Amygdala (tissue), 56 donors: ENCODE measurements at places on chromosomes 7 and 10.

- DNase-seq, result no peak
Observed at GRCh38 chr7:117364339-117365080, 41.7 kb upstream of the WNT2 start.

DNA sequence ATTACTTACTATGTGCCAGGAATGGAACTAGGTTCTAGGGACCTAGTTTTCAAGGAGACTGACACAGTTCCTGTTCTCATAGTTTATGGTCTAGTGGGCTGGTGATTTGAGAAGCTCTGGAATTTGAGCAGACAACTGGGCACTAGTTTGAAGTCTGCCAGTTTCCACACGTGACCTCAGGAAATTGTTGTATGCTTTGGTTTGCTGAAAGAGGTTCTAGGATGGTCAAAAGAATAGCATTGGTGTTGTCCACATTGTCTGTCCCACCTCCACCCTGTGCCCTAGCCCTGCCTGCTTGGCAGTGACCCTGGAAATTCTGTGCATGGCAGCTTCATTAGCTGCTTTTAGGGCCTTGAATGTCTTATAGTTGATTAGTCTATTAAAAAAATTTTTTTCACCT, 28.7 kb downstream of the GBF1 start:
- DNase-seq, result no peak

DNA sequence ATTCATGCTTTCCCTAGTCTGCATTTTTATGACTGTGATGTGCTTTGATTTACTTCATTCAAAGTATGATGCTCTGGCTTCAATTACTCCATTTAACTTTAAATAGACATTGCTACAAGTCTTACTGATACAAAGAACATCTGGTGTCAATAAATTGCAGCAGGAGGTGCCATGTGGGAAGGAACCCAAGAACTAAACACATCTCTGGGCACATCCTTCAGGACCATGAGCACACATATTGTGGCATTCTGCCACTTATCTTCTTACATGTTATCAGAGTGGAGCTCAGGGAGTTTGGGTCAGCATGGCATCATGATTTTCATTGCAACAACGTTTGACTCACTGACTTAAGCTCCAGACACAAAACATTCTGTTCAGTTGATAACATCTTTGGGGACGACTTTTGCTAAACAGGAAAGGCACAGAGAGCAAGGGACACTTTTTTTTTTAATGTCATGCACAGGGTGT, 227.0 kb downstream of the DKK1 start:
- DNase-seq, result no peak

- DNase-seq, result no peak
Observed at GRCh38 chr7:103058122-103058521, 16.5 kb downstream of the FBXL13 start.

GRCh38 chr7:74655768-74656440, 1.6 kb upstream of the GTF2I start:
- DNase-seq, result no peak

GRCh38 chr7:106460792-106461254, 176.0 kb upstream of the NAMPT start:
- DNase-seq, result no peak

GRCh38 chr7:139730746-139731612, 46.8 kb downstream of the HIPK2 start:
- DNase-seq, result no peak

DNA sequence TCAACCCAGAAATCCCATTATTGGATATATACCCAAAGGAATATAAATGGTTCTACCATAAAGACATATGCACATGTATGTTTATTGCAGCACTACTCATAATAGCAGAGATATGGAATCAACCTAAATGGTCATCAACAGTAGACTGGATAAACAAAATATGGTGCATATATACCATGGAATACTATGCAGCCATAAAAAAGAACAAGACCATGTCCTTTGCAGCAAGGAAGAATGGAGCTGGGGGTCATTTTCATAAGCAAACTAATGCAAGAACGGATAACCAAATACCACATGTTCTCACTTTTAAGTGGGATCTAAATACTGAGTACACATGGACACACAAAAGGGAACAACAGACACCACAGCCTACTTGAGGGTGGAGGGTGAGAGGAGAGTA, 2.2 kb upstream of the AFAP1L2 start:
- no peak for DNase-seq

DNA sequence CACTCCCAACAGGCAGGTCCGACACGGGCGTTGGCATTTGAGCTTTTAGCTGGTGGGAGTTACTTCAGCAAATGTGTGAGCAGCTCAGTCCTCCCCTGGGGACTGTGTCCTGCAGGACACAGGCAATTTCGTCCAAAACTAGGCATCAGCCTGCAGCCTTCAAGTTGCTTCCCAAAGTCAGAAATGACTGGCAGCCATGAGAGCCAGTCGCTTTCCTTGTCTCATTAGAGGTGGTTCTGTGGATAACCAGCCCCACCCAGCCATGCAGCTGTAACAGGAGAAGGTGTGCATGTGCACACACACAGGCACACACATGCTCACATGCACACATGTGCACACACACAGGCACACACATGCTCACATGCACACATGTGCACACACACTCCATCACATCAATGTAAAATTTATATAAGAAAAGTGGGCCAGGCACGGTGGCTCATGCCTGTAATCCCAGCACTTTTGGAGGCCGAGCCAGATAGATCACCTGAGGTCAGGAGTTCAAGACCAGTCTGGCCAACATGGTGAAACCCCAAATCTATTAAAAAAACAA, 138.8 kb upstream of the TCERG1L start:
- no peak for DNase-seq

GRCh38 chr10:69458430-69459100, 7.3 kb downstream of the TSPAN15 start:
- peak; percentile 48 for DNase-seq

DNA sequence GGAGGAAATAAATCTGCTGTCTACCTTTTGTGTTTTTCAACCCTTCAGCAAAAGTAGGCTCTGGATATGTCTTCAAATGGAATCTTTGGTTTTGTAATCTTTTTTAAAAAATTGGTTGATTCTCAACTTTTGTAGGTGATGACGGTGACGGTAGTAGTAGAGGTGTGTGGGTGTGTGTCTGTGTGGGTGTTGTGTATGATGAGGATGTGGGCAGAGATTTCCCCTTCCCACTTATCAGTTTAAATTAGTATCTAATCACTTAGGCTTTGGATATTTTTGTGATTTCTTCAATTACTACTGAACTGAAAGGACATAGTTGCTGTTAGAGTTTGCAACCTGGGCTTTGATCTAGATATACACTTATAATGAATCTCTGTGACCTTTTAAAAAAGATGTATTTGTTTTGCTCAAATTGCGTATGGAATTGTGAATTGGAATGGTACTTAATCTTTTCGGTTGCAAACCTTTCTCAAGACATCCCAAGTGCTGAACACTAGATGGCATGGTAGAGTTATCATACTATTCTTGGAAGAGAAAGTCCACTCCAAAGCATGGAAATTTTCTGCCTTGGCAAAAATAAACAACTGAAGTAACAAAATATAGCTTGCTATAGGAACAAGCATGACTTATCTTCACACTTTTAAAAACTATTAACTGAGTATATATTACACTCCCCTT, 51.9 kb upstream of the A1CF start:
- no peak for DNase-seq

DNA sequence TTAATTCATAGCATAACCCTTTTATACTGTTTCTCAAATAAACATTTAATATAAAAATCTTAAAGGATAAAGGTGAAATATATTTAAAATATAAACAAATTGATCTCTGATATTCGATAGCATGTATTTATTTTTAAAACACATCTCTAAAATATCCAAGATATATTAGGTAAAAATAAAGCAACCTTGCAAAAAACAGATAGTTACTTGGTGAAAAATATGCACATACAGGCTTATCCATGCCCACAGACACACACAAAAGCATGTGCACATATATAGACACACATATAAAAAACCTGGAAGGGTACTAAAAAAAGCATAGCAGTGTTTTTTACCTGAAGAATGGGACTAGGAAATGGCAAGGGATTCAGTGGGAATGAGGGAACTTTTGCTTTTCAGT, 19.8 kb downstream of the POT1 start:
- DNase-seq, result no peak

DNA sequence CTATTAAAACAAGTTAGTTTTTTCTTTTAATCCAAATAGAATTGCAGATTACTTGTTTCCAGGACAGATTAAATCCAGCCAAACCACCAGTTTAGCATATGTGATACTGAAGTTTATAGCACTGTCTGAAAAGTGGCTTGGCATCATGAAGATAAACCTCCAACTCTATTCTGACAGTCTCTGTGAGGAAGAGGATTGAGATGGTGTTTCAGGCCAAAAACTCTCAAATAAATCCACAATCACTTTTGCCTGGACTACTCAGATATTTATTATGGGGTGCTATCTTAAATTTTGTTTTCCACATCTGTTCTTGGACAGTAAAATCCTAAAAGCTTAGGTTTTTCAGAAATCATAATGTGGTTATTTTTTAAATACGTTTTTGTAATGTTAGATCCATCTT, 161.7 kb upstream of the SEMA3C start:
- no peak for DNase-seq

DNA sequence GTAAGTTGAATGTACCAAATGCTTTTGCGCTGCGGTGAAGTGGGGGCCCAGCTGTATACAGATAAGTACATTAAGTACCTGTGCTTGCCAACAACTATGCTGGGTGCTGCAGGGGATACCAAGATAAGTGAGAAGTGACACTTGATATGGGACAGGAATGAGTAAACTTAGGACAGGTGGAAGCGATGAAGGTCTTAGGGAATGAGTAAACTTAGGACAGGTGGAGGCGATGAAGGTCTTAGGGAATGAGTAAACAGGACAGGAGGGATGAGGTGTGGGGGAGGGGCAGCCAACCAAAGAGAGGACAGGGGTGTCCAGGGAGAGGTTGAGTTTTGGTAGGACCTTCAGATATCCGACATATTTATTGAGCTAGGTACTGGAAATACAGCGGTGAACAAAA, 1.4 kb downstream of the MDH2 start:
- DNase-seq, result no peak
